ENCODE measurements at places on chromosomes 3 and 15. TPM values are rescaled to one million over a fixed set of nuclear protein-coding genes. Genes with fewer than 3 reads are reported as not detected.

Gene CKMT1B
- total RNA-seq = 24.2 TPM

Gene CCDC13
- 0.48 TPM for total RNA-seq

Gene C15orf62
- total RNA-seq = 0.31 TPM

Gene RHOV
- 2.1 TPM for total RNA-seq

Gene ATP13A5
- 0.03 TPM for total RNA-seq

Gene NRG4
- total RNA-seq = not detected

Gene ACTRT3
- total RNA-seq = 3.2 TPM

Gene SAMD7
- total RNA-seq = not detected

Data from H7 (cell line).